ENCODE measurements at places on chromosomes 5 and 9.

GRCh38 chr9:11148189-11148588 lies 535.4 kb upstream of the PTPRD start:
- DNase-seq = no peak

- DNase-seq = no peak
These were observed 66.5 kb upstream of the SPIN1 start for GRCh38 chr9:88321764-88322163.

DNA sequence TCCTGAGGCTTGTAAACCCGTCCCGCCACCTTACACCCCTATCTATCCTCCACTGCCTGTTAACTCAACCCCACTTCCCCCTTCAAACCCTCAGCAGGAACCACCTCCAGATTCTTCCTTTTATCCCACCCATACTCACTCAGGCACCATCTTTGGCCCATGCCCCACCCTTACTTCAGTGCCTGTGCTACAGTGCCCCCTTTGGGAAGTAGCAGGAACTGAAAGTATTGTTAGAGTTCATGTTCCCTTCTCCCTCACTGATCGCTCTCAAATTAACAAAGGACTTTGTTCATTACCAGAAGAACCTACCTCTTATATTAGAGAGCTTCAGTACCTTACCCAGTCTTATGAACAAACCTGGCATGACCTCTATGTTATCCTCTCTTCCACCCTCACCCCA lies 92.2 kb upstream of the MOCS2 start:
- no peak for DNase-seq

GRCh38 chr9:120474591-120475243 lies 105.2 kb downstream of the CDK5RAP2 start:
- no peak for DNase-seq

GRCh38 chr9:13131991-13132390 lies 147.5 kb downstream of the MPDZ start:
- DNase-seq = no peak

DNA sequence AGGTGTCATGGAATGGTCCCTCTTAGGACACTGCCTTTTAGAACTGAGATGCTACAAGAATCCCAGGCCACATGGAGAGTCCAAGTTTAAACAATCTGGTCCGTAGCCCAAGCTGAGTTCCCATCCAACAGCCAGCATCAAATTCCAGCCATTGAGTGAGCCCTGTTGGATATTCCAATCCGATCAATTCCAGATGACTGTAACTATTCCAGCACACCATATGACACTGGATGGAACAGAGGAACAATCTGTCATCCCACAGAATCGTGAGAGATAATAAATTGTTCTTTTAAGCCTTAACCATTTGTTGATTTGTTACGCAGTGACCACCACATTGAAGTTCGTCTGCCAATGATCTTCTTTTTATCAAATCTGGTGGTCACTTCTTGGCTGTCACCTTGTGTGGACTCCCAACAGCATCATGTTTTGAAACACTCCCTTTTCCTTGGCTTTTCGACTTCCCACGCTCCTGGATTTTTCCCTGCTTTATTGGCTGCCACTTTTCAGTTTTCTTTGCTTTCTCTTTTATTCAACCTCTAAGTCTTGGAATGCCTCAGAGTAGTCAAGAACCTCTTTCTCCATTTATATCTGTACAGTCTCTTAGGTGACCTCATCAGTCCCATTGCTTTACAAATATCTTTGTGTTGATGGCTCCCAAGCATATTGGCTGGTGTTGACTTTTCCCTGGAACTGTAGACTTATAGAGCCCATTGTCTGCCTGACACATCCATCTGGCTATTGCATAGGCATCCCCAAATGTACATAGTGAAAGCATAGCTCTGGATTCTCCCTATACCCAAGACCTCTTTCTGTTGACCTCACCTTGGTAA lies 46.1 kb downstream of the TNFSF15 start:
- DNase-seq = no peak

DNA sequence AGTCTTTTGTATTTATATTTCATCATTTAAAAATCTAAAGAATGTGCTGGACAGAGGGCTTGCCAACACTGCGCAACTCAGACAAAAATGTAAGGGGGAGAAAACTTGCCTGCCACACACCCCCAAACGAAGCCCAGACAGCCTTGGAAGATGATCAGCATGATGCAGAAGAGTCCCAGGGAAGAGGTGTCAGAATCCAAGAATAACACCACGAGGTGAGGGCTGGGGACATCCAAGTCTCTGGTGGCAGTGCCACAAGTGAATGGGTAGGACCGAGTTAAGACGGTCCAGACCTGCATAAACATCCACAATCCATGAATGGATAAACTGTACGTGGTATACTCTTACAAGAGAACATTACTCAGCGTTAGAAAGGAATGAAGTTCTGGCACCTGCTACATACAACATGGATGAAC lies 10.4 kb downstream of the EPB41L4B start:
- DNase-seq = no peak

- DNase-seq = no peak
These were observed 2.8 kb upstream of the NOL6 start for GRCh38 chr9:33476503-33476902.
